ENCODE measurements at places on chromosomes 4 and X.

GRCh38 chrX:39047174-39047573 is 245.9 kb downstream of the MID1IP1 start:
- DNase-seq: no peak

DNA sequence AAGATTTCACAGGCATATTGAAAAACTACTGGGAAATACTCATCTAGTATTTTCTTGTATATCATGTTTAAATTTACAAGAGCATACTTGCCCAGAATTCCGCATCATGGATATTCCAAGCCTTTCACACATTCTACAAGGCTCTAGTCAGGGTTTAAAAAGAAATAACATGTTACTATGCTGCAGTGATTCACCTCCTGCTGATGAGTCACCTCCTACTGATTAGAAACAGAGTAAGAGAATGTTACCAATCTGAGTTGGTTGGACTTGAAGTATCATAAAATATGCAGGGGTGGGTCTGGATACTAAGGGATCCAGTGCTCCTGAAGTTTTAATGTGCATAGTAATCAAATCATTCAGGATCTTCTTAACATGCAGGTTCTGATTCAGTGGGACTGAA is 192.0 kb upstream of the ANK2 start:
- DNase-seq: no peak

- no peak for DNase-seq
Measured at GRCh38 chrX:97039363-97040029, 155.8 kb downstream of the RPA4 start.

DNA sequence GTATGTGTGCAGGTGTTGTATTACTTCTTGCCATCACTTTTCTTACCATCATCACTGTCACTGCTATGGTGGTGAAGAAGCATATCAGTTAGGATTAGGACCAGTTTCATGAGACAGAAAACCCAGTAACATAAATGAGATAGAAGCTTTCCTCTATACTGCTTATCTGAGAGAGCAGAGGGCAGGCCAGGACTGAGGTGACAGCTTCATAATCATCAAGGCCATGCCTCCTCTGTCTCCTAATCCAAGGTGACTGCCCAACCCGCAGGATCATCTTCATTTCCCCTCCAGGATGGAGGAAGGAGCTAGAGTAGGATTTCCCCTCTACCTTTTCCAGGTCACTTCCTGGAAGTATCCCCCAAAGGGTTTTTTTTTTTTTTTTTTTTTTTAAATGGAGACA is 35.4 kb downstream of the TMEM131L start:
- no peak for DNase-seq

DNA sequence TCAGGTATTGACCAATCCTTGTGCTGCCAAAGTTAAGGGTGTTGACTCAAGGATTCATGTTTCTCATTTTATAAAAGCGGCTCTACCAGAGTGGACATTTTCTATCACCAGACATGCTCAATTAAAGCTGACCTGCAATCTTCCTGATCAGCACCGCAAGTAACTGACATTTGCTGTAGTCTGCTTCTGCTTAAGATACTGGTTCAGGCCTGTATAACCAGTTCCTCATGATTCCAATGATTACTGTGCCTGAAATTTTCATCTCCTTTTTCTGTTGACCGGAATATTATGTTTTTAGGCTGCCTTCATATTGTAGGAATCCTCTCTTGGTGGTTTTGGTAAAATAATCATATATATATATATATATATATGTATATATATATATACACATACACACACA is 160.2 kb upstream of the SPIN4 start:
- DNase-seq: no peak

DNA sequence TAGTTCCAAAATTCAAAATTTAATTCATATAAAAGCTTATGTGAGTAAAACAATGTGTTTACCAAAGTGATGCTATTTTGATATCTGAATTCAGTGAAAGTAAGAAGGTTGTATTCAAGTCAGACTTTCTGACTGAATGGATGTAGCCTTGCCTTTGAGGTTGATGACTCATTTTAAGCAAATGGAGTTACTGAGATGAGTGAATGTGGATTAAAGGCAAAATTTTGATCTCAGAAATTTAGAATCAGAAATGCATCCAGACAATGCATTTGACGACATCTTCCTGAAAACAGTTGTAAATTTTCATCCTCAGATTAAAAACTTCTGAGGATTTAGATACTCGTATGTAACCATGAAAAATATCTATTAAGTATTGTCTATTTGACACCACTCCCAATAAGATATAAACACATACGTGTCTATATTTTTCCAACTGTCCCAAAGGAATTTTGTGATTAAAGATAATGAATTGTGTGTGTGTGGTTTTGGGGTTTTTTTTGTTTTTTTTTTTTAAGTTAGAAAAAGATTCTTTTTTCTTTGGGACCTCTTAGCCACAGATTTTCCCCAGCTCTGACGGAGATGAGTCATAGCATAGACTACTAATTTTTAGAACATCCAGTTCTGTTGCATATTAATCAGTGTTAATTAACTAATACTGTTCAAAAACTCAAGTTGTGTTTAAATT is 34.4 kb downstream of the NFKB1 start:
- no peak for DNase-seq

DNA sequence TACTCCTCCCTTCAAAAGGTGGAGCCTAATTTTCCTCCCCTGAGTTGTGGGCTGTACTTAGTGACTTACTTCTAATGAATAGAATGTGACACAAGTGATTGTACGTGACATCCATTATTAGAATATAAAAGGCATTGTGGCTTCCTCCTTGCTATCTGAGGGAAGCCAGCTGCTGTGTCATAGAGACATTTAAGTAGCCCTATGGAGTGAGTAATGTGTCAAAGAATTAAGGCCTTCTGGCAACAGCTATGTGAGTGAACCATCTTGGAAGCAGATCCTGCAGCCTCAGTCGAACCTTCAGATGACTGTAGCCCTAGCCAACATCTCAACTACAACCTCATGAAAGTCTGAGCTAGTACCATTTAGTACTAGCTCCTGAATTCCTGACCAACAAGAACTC is 76.1 kb downstream of the BCOR start:
- no peak for DNase-seq

- no peak for DNase-seq
Measured at GRCh38 chrX:24207826-24208225, 58.3 kb downstream of the ZFX start.

GRCh38 chrX:21166272-21166982 is 207.8 kb upstream of the CNKSR2 start:
- no peak for DNase-seq

GRCh38 chr4:14877246-14878225 is 124.7 kb upstream of the CPEB2 start:
- no peak for DNase-seq

- no peak for DNase-seq
Measured at GRCh38 chr4:45442466-45442865, 681.4 kb downstream of the GABRG1 start.

GRCh38 chr4:112968451-112969159 is 80.8 kb upstream of the ANK2 start:
- no peak for DNase-seq

DNA sequence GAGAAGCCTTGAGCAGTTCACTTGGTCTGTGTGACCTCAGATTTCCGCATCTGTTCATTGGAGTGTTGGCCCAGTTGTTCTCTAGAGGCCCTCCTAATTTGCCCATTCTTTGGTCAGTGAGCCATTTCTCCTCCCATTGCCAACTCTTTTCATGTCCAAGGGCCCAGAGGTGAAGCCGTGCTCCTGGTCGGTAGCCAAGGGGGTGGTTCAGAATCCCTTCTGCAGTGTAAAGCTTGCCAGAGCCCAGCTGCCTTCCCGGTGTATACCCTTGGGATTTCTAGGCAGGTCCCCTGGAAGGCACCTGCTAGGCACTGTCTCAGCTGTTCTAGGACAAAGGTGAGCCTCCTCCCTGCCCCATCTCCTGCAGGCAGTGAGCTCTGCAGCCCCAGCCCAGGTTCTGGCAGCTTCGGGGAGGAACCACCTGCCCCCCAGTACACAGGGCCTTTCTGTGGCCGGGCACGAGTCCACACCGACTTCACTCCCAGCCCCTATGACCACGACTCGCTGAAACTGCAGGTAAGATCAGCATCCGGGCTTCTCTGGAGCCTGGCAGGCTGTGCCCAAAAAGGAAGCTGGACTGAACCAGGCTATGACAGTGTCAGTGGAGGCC is 12.3 kb downstream of the SASH3 start:
- no peak for DNase-seq

- DNase-seq: no peak
Measured at GRCh38 chrX:24131476-24131875, 18.1 kb upstream of the ZFX start.

DNA sequence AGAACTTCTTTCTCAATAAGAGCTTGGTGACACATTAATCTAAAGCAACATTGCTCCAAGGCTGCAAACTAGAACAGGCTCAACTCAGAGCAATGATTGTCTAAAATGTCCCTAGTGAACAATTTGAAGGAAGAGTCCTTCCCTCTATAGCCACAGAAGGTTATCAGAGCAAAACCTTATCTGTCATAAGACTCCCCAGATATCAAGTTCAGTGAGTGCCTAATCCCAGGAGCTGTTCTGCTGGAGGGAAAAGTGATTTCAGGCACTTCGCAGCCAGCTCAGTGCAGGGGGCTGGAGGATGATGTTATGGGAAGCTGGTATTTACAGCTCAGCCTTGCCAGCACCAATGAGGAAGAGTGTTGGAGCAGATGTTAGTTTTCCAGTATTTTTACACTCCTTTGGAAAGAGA is 497.5 kb downstream of the INPP4B start:
- DNase-seq: no peak

- no peak for DNase-seq
Measured at GRCh38 chr4:129515356-129515755, 419.4 kb downstream of the C4orf33 start.

GRCh38 chr4:140466146-140466545 is 31.9 kb downstream of the MGAT4D start:
- no peak for DNase-seq
